ENCODE measurements at places on chromosomes 6 and 20.
A peak's percentile ranks its signal among the peaks of the same experiment; 100 is the strongest.

DNA sequence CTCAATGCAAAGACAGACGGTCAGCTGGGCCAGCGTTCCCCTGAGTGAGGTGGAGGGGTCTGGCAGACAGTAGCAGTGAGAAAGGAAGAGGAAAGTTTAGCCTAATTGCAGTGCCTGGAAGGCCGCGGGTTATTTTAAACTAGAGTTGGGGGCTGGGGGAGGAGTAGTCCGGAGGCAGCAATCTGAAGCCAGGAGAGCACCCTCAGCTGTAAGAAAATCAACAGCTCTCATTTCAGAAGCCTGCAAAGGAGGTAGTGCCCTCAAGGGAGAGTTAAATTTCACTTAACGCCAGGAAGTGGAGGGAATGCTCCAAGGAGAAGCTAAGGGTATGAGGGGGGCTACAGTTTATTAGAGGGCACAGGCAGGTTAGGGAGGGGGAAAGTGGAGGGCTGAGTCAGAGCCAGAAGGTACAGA, 26.9 kb downstream of the RING1 start:
- no peak for DNase-seq

- DNase-seq: no peak
Measured at GRCh38 chr6:118223316-118223715, 316.3 kb downstream of the SLC35F1 start.

DNA sequence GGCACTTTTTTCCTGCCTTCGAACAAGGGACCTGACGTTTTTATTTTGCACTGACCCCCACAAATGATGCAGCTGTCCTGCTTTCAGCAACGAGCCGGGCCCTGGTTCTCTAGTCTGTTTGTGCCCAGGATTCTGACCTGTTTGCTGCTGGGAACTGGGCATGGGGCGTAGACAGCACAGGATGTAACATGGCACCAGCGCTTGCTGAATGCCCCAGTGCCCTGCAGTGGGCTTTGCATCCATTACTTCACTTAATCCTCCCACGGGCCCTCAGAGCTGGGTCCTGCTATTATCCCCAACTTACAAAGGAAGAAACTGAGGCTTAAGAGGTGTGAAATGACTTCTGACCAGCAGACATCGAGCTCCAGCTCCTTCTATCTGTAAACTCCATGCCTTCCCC, 80.4 kb upstream of the PMEPA1 start:
- no peak for DNase-seq

- DNase-seq: no peak
Measured at GRCh38 chr6:33205191-33206026, 954 bp downstream of the HSD17B8 start.

GRCh38 chr20:46013829-46014516, 5.3 kb downstream of the MMP9 start:
- DNase-seq: no peak

DNA sequence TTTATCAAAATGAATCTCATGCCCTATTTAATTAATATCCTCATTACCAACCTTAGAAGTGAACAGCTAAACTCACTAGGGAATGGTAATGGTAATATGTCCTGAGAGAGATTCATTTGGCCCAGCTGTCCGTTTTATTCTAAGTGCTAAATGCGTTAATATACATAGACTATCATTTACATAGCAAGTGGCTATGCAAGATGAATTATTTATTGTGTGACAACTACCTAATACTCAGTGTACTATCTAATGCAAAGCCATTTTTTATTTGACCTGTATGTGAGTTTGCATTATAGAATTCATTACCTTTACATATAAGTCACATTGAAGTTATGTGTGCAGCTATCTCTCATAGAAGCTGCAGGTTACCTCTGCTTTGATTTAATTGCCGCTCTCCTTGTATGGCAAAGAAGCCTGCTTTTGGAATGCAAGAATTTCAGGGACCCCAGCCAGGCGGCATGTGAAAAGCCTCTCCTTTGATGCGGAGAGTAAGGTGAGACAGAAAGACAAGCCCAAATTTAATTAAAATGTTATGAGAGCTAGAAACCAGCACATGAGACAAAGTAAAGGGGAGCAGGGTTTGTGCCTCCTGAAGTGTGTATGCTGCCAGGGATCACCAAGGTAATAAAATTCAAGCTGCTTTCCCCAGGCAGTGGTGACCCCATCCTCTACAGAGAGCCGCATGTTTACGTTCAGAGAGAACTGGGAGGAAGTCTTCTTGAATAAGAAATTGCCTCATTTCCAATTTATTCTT, 693.0 kb upstream of the MAP3K7 start:
- no peak for DNase-seq

GRCh38 chr20:19181552-19181951, 30.9 kb upstream of the SLC24A3 start:
- no peak for DNase-seq

DNA sequence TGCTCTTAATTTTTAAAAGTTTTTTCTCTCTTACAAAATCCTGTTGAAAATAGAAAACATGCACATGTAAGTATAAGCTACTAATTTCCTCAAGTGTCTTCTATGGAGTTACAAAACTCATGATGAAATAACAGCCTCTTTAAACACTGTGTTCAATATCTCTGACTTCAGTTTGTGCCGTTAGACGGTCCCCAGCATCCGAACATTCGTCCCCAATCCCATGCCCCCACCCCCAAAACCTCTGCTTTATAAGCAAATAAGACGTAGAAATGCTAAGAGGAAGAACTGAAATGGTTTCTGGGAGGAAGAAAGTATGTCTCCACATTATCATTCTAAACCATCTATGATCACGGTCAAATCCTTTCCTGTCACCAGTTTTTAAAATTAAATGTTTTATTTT, 31.7 kb upstream of the MYB start:
- DNase-seq: no peak

GRCh38 chr20:35240083-35240810, 13.8 kb downstream of the MMP24 start:
- no peak for DNase-seq

DNA sequence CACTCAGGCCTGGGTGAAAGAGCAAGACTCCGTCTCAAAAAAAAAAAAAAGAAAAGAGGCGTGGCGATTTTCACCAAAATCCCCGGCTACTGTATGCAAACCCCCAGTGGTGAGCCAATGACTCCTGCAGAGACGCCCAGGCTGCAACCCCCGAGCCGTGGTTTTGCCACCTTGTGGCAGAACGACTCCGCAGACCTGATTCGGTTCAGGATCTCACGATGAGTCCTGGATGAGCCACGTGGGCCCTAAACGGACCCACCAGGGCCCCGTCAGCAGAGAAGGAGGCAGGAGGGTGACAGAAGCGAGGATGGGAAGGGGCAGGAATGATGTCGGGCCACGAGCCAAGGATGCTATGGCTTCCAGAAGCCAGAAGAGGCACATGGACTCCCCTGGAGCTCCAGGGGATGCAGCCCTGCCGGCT, 42.5 kb downstream of the SLC2A4RG start:
- DNase-seq: no peak

- no peak for DNase-seq
Measured at GRCh38 chr6:22362361-22362760, 65.5 kb upstream of the PRL start.

GRCh38 chr20:38073307-38074071, 39.9 kb downstream of the RPRD1B start:
- peak; percentile 75 for DNase-seq

GRCh38 chr20:32970973-32971300, 33.3 kb downstream of the SUN5 start:
- no peak for DNase-seq

GRCh38 chr6:77926198-77926751, 273.4 kb downstream of the MEI4 start:
- DNase-seq: no peak

DNA sequence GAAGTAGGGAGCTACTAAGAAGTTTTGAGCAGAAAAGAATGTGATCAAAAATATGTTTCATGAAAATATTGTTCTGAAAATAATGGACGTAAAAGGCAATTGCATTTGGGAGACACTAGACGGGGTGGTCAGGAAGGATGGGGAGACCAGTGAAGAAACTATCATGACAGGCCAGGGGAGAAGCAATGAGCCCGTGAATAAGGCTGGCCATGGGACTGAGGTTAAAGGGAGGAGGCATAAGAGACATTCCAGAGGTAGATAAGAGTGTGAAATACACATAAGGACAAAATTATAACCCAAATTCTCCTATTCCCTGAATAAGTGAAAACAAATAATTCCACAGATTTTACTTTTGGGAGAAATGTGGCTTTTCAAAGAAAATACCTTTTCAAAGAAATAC, 51.7 kb downstream of the MARCKS start:
- DNase-seq: no peak

GRCh38 chr6:106099235-106099537, 13.1 kb downstream of the PRDM1 start:
- DNase-seq: no peak

All from pulmonary artery endothelial cell (primary cell).